Stimulated activated CD4-positive, alpha-beta T cell treated with anti-CD3 and anti-CD28 coated beads, Interleukin-12 subunit alpha, Interleukin-12 subunit beta, amount 100 ng/mL, for 24 hours (primary cell): ENCODE measurements at places on chromosomes 3 and 15.

DNA sequence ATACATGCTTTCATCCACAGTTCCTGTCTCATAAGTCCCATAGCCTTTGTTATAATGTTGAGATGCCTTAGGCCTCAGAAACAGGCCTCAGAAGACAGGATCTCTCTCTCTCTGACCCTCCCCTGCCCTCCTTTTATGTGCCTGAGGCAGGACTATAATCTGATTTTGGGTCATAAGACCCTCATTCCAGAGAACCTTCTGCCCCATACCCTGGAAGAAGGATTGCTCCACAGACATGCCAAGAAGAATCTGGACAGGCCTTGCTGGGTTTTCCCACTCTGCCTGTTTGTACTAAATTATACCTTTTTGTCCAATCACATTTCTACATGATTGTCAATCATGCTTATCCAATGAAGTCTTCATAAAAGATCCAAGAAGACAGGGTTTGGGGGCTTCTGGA, 57.2 kb upstream of the MME start:
- no peak for DNase-seq

DNA sequence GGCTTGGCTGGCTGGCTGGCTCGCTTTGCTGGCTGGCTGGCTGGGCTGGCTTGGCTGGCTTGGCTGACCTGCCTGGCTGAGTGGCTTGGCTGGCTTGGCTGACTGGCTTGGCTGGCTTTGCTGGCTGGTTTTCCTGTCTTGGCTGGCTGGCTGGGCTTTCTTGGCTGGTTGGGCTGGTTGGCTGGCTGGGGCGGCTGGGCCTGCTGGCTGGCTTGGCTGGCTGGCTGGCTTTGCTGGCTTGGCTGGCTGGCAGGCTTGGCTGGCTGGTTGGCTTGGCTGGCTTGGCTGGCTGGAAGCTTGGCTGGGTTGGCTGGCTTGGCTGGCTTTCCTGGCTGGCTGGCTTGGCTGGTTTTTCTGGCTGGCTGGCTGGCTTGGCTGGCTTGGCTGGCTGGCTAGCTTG, 435.6 kb downstream of the GOLGA6L6 start:
- no peak for DNase-seq

- DNase-seq: no peak
These were observed 13.7 kb downstream of the PAK6 start for GRCh38 chr15:40252438-40253166.

DNA sequence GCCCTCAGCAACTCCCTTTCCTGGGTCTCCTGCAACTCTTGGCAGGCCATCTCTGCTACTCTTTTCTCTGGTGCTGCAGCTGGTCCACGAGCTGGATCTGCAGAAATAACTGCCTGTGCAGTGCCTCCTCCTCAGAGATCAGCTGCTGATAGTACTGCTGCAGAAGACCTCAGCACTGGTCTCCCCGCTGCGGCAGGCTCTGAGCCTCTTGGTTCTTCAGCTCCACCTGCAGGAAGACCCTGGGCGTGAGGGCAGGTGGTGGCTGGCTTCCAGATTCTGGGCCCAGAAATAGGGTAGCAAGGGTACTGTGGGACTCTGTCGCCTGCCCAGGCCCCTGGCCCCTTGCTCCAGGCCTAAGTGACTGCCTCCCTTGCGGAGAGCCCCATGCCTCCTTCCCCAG, 79.7 kb upstream of the C2CD4B start:
- no peak for DNase-seq

- DNase-seq: no peak
These were observed 31.3 kb downstream of the LRRC28 start for GRCh38 chr15:99282586-99282985.

GRCh38 chr15:39698444-39699390, 83.9 kb downstream of the FSIP1 start:
- no peak for DNase-seq

GRCh38 chr3:2465842-2466241, 367.2 kb downstream of the CNTN4 start:
- no peak for DNase-seq

- DNase-seq: no peak
These were observed 112.6 kb upstream of the ALCAM start for GRCh38 chr3:105254154-105254553.

- DNase-seq: no peak
These were observed 309.4 kb upstream of the SOX2 start for GRCh38 chr3:181402347-181402746.

DNA sequence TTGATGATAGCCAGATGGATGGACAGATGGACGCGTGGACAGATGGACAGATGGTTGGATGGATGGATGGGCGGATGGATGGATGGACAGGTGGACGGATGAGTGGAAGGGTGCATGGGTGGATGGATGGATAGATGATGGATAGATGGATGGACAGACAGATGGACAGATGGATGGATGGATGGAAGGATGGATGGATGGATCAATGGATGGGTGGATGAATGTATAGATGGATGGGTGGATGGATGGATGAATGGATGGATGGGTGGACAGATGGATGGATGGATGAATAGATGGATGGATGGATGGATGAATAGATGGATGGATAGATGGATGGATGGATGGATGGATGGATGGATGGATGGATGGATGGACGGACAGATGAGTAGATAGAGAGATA, 40.9 kb downstream of the GABRB3 start:
- no peak for DNase-seq

GRCh38 chr15:76309601-76310330, 1.5 kb downstream of the ETFA start:
- DNase-seq: no peak

- no peak for DNase-seq
These were observed 391.9 kb downstream of the OCA2 start for GRCh38 chr15:27707257-27707656.

DNA sequence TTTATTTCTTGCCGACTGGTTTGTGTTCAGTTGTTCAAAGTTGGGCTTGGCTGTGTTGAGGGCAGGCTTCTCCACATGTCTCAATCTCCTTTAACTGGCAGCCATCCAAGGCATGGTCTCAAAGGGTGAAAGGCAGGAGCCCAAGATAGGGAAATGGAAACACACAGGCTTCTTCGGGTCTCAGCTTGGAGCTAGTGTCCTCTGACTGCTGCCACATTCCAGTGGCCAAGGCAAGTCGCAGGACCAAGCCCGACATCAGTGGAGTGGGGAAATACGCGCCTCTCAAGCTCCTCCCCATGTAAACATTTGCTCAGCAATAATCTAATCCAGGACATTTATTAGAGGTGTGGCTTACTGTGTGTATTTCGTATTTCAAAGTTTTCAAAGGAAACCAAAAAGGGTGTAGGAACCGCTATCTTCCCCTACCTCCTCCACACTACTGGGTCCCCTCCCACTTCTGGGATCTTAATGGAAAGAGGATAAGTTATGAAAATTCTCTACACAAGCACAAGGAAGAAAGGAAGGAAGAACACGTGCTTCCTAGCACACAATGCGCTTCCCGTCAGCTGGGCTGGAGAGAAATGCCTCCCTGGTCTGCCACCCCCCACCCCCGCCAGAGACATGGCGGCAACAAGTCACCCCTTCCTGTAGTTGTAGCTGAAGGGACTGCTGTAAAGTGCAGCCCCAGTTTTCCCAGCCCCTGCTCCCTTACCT, 181.7 kb downstream of the FAM43A start:
- no peak for DNase-seq

- DNase-seq: no peak
These were observed 1.1 kb upstream of the IMPDH2 start for GRCh38 chr3:49030321-49030720.

DNA sequence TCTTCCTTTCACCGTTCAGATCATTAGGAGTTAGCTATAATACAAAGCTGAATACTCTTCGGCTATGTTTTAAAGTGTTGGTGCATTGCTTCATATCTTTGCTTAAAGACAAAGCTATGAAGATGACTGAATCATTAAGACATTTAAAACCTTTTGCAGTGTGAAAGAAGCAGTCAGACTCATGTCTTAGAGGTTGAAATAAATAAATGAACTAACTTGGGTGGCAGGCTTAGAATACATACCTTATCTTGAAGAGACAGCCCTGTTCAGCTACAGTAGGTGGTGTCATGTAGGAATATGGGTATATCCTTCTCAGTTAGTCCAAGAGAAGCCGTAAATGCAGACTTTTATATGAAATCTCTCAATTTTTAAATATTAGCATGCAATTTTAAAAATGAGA, 63.4 kb downstream of the OPA1 start:
- no peak for DNase-seq

GRCh38 chr15:36645106-36645505, 65.7 kb downstream of the CDIN1 start:
- DNase-seq: no peak

DNA sequence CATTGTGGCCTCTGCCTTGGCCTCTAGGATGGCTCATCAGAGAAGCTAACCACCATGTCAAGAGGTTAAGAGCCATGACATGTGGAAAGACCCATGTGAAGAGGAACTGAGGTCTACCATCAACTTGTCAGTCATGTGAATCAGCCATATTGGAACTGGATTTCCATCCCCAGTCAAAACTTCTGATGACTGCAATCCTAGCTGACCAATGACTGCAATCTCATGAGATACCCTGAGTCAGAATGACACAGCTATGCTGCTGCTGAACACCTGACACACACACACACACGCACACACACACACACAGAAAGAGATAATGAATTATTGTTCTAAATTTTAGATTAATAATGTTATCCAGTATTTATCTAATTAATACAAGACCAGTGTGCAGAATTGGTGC, 337.5 kb upstream of the LMCD1 start:
- DNase-seq: no peak

DNA sequence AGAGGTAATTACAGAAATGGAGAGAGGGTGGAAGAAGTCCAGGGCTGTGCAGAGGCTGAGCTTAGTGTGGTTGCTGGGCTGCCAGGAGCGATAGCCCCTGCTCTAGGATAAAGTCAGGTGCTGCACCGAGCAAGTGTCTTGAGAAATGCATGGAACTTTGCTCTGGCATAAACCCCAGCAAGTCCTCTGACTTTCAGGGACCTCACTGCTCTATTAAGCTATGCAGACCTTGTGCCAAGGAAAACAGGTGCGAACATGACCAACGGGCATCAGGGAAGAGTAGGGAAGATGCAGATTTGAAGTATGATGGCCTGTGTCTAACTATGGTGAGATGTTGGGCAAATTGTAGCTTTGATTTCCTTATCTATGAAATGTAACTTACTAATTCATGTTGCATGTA, 416.8 kb downstream of the NR2F2 start:
- DNase-seq: no peak

DNA sequence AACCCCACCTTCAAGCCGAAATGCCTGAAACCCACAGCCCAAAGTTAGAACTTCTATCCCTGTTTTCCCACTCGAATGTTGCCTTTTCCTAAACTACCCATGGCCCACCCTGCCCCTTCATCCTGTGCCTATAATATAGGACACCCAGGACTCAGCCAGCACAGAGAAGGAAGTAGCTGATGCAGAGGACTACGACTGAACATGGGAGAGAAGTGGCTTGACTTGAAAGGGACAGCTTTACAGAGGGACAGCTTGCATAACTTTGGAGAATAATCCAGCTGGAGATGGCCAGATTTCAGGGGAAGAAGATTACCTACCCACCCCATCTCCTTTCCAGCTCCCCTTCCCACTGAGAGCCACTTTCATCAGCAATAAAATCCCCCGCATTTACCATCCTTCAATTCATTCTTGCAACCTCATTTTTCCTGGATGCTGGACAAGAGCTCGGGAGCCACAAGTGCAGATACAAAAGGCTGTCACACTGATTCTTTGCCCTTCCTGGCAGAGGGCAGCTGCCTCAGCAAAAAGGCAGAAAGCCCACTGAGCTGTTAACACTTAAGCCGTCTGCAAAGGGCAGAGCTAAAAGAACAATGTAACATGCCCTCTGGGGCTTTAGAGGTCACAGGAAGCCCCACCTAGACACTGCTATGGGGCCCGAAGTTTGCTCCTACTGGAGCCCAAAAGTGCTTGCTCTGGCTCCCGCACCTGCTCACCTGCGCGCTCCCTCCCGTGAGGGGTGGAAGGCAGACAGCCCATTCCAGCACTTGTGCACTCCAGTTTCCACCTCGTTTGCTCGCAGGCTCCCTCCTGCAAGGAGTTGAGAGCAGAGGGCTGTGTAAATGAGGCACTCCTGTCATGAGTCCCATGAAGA, 224.0 kb downstream of the TBC1D5 start:
- no peak for DNase-seq

- DNase-seq: no peak
These were observed 65.7 kb upstream of the IL12A start for GRCh38 chr3:159922861-159923312.

DNA sequence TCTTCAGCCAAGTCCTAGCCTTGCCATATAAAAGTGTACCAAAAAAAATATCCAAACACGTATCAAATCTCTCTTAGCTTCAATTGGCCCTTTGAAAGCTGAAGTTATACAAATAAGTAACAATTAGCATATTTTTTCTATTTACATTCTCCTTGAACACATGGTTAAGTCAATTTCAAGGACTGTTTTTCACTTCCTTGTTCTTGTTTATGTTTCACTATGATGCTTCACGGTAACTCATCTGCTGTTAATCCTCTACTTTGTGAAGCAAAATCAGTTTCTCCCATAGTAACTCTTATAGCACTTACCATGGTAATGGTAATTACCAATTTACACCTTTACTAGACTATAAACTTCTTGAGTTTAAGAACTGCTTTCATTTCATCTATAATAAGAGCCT, 10.6 kb upstream of the SPRED1 start:
- DNase-seq: no peak

DNA sequence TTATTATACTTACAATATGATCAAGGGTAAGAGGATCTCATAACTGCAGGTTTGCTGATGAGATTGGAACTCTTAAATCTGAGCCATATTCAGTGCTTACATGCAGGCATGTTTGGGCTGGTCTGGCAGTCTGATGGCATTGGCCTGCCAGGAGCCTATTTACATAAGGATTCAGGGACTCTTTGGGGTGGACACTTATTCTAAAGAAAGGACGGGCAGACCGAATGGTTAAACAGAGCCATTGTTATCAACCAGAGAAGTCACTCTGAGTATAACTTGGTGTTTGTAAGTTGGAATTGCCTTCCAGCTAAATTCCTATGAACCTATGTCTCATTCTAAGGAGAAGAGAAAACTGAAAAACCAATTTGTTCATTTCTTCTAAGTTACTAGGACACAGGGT, 932.8 kb downstream of the IGSF11 start:
- DNase-seq: no peak

DNA sequence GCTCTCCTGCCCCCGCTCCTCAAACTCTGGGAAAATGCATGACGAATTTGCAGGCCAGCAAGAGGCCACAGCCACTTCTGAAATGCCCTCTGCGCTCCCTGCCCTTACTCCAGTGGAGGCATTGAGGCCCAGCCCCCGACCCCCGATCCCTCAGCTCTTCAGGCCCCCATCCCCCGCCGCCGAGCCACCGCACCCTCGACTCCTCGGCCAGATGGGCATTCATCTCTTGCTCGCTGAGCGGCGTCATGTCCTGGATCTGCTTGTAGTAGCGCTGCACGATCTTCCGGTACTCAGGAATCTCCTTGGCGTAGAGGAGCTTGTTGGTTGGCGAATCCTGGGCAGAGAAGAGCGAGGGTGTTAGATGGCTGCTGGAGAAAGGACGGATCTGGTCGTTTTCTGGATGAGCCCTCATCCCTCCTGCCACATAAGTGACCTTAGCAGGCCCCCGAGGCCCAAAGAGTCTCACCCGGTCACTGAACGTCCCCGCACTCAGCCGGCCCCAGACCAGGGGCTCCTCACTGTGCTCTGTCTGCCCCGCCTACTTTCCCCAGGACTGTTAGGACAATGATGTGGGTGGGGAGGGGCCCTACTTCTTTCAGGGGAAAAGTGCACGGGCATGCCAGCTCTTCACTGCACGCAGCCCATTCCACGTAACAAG, 14.0 kb downstream of the H1-8 start:
- DNase-seq: no peak
